HTR-8/SVneo (cell line): ENCODE measurements at places on chromosomes 11 and 22.

DNA sequence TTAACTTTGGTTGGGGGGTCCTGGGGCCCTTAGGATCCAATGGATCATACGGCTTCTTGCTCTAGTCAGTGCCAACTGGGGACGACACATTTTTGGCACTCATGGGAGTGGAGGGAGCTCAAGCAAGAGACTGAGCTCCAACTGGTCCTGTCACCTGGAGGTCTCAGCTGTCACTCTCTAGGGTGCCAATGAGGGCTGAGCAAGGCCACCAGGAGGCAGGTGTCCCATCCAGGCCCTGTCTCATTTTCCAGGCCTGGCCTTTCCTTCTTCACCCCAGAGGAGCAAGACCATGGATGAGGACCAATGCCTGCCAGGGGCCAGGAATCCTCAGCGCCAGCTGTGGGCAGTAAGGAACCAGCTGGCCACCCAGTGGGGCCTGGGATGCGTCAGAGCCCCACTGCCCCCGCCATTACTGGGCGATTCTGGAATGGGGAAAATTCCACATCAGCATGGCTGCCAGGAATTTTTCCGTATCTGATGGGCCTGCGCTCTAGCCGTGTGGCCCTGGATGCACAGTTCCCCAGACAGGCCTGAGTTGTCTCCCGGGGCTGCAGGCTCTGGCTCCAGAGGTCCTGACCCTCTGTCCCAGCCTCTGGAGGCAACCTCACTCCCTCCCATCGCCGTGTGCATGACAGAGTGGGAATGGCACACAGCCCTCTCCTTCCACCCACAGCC, 669 bp upstream of the GAL3ST1 start:
- no peak for DNase-seq

GRCh38 chr11:57546869-57547475, 9.6 kb downstream of the SMTNL1 start:
- DNase-seq: peak; percentile 40

DNA sequence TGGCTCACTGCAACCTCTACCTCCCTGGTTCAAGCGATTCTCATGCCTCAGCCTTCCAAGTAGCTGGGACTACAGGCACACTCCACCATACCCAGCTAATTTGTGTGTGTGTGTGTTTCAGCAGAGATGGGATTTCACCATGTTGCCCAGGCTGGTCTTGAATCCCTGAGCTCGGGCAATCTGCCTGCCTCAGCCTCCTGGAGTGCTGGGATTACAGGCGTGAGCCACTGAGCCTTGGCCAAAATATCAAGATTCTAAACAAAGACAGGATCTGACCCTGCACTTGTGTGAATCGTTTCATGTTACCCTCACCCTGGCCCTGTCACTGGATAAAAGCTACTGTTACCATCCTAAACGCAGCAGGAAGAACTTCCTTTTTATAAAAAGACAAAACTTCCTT, 15.6 kb upstream of the THY1 start:
- DNase-seq: no peak

GRCh38 chr11:12048936-12049790, 40.7 kb upstream of the DKK3 start:
- DNase-seq: no peak

- no peak for DNase-seq
Observed at GRCh38 chr11:38553148-38553547, 1955.1 kb upstream of the RAG2 start.

- DNase-seq: no peak
Observed at GRCh38 chr11:98701541-98701940, 319.2 kb upstream of the CNTN5 start.

GRCh38 chr11:17597770-17598169, 50.7 kb downstream of the OTOG start:
- DNase-seq: no peak

DNA sequence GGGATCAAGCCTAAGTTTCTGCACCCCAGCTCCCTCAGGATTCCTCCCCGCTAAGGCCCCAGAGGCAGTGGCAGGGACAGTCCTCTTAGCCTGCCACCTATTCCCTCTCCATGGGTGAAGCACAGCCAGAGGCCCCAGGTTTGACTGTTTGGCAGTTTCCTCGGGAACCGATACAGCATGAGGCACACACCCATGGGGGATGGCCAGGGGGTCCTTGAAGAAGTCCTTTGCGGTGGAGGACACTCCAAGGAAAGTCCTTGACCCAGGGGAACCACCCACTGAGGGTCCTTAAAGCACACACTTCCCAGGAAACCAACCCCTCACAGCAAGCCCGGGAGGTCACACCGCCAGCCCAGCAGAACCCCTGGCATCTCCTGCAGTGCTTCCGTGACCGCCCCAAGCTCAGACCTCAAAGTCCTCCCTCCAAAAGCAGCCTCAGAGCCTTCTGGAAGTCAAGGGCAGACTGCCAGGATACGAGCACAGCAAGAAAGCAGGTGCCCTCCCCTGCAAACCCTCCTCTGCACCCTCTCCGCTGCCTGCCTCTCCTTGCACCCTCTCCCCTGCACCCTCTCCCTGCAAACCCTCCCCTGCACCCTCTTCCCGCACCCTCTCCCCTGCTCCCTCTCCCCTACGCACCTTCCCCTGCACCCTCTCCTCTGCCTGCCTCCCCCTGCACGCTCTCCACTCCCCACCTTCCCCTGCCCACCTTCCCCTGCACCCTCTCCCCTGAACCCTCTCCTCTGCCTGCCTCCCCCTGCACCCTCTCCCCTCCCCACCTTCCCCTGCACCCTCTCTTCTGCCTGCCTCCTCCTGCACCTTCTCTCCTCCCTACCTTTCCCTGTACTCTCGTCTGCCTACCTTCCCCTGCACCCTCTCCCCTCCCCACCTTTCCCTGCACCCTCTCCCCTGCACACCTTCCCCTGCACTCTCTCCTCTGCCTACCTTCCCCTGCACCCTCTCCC, 1.4 kb downstream of the SIGIRR start:
- DNase-seq: no peak
